Stimulated activated CD4-positive, alpha-beta T cell treated with anti-CD3 and anti-CD28 coated beads, Interleukin-15, amount 100 ng/mL, for 48 hours (primary cell): ENCODE measurements at places on chromosomes 4 and X.
A peak's percentile ranks its signal among the peaks of the same experiment; 100 is the strongest.

GRCh38 chr4:37891260-37892159 is 626 bp downstream of the TBC1D1 start:
- DNase-seq = peak; percentile 44

- DNase-seq = no peak
Measured at GRCh38 chrX:128848374-128848773, 674.9 kb downstream of the SMARCA1 start.

DNA sequence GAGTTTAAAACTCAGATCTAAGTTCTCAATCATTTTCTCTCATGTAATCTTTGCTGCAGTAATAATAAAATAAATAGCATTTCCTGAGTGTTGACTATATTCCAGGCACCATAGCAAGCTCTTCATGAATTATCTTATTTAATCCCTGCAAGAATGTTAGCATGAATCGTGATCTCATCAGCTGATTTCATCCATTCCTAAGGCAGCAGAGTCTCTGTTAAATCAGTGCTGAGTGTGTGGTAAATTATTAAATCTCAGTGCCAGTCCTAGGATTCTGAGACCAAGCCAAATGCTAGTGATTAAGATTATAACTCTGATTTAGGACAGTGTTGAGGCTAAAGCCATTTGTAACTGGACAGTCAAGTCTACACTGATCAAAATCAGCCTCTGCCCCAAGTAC is 240.3 kb upstream of the TAPT1 start:
- no peak for DNase-seq

DNA sequence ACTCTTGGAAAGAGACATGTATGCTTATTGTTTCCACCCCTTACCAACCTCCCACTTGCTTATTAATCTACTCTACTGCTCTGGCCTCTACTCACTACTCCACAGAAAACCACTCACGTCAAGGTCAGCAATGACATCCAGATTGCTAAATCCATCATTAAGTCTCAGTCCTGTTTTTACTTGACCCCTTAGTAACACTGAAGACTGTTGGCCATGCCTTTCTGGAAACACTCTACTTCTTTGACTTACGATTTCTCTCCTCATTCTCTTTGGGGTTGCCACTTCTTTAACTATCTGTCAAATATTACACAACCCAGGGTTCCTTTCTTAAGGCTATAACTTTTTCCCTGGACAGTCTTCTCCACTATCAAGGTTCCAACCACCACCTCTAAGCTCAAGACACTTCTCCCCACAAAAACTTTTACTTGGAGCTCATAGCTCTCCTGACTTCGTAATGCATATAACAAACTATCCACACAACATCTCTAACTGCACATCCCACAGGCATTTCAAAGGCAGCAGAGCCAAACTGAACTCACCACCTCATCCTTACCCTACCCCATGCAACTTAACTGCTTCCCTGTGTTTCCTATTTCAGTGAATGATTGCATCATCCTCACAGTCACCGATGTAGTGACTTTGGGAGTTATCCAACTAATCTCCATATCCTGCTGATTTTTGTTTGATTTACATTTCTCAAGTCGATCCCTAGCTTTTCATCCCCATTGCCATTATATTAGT is 15.8 kb upstream of the MAGEA4 start:
- no peak for DNase-seq

DNA sequence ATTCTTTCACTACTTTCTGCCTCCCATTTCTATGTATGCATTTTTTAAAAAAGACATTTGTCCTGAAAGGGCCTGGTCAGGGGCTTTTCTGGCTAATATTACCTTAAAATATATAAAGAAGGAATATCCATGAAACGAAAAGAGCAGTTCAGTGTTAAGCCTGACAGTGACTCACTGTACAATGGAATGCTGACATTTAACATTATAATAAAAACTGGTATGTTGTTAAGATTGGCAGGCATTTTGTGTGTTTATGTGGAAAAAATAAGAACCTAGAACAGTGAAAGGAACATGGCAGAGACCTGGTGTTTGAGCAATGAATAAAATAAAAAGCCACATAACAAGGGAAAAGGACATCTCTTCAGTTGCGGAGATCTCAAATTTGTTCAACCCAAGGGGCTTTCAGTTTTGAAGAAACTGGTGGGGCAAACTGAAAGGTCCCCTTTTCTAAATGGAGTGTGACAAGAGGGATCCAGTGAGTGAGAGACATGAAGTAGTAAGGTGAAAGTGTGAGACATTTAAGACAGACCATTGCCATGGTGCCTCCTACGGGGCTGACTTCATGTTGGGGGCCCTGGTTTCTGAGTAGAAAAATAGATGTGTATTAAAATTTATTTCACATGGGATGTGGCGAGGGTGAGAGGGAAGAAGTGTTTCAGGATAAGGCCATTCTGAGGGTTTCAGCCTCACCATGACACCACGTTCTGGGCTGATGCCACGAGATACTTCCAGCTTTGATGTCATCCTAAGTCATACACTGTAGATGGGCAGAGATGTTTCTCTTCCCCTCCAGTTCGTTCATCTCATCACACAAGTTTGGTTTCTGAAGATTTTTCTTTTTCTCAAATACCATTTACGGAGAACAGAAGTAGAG is 324.9 kb downstream of the PPP3CA start:
- no peak for DNase-seq

- DNase-seq = no peak
Measured at GRCh38 chr4:147924604-147925412, 192.9 kb downstream of the ARHGAP10 start.

DNA sequence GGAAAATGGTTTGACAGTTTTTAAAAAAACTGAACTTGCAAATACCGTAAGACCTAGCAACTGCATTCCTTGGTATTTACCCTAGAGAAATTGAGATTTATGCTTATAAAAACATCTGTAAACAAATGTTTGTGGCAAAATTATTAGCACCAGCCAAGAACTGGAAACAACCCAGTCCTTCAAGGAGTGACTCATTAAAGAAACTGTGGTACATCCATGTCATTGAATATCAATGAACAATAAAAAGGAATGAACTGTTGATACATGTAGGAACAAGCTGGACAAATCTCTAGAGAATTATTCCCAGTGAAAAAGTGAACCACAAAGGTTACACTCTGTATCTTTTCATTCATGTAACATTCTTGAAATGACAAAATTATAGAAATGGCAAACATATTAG is 240.2 kb upstream of the ADAMTS3 start:
- DNase-seq = no peak

DNA sequence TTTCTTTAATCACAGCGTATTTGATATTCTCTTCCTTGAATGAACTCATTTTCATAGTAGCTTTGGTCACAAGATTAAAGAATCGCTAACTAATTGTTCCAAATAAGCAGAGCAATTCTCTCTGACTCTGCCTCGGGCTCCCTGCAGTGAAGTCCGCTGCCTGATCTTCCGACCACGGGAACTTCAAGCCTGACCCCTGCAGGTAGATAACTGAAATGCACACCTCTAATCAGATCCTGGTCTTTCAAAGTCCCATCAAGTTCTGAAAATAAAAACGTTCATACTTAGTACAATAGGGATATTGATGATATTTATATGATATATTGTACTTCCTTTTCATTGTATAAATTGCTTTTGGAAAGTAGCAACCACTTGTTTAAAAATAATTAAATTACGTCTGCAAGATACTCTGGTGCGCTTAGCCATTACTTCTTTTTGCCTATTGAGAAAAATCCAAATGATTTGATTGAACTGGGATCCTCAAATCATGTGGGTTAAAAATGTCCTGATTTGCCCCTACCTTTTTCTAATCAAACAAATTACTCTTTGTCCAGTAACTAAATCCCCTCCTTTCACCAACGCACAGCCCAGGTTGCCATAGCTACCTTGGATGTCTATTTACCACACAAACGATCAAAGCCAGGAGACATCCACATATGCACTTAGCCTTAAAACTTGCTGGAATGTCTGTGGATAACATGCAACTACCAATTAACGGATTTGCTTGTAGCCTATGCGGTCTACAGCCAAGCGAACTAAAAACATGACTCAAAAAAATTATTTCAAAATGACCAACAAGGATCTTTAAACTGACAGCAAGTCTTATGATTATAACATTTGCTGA is 4.2 kb downstream of the MID1 start:
- DNase-seq = no peak

DNA sequence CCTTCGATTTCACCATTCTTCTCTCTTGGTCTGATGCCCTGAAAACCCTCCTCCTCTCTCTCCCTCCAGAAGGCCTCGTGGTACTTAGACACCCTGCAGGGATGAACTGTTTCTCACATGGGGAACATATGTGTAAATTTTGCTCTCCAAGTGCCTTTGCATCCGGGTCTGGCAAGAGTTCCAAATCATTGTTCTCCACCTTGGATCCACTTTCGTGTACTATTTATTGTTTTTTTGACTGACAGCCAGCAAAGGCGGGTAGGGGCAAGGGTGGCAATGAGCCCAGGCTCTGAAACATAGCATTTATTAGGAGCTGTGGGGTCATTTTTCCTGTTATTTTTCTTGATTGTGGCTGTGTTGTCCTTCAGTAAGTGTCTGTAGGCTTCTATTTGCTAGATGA is 81.7 kb downstream of the RTL5 start:
- DNase-seq = no peak

DNA sequence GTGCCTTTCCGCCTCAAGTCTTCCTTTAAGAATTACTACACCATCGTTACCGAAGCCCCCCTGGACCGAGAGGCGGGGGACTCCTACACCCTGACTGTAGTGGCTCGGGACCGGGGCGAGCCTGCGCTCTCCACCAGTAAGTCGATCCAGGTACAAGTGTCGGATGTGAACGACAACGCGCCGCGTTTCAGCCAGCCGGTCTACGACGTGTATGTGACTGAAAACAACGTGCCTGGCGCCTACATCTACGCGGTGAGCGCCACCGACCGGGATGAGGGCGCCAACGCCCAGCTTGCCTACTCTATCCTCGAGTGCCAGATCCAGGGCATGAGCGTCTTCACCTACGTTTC is 2.2 kb downstream of the PCDH10 start:
- no peak for DNase-seq

GRCh38 chr4:3409571-3410091 is 32.1 kb upstream of the HGFAC start:
- no peak for DNase-seq
